Pancreas (tissue), 10 donors: ENCODE measurements at places on chromosomes 3 and 15.

DNA sequence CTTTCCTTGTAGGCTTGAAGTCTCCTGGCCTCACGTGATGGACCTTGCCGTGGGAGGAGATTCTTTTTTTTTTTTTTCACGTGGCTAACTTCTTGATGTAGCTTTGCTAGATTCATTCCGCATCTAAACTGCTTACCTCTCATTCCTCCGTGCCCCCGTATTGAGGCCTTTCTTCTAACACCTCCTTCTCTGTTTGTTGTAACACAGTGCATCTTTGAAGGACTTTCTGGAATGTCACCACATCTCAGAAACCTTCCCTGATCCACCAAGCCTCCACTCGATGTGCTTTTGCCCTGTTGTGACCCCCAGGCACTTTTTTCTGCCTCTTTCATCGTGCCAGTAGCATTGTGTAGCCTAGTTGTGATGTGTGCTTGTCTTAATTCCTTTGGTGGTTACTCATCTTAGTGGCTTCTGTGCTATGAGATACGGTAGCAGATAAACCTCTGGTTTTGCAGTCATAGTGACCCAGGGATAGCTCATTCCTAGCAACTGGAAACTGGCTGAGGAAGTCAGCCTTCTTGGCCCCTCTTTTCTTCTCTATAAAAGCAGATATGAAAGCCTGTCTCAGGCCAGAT lies 1.6 kb upstream of the BNC1 start:
- no peak for DNase-seq
- H3K4me1 ChIP-seq, result no peaks in the 10 kb centered on the region
- peaks cover 9% of the 10 kb centered on the region for H3K27me3 ChIP-seq
- H3K36me3 ChIP-seq, result no peaks in the 10 kb centered on the region
- H3K4me3 ChIP-seq, result no peak overlapping the region

- H3K36me3 ChIP-seq, result no peaks in the 10 kb centered on the region
- no peak for DNase-seq
- no peak overlapping the region for H3K4me3 ChIP-seq
- no peaks in the 10 kb centered on the region for H3K27me3 ChIP-seq
- H3K27ac ChIP-seq, result no peak overlapping the region
Observed at GRCh38 chr3:117510396-117510795, 800.8 kb downstream of the TUSC7 start.

GRCh38 chr3:57872606-57873005 lies 116.5 kb downstream of the SLMAP start:
- no peaks in the 10 kb centered on the region for H3K27me3 ChIP-seq
- peaks cover 4% of the 10 kb centered on the region for H3K36me3 ChIP-seq
- H3K27ac ChIP-seq, result no peak overlapping the region
- no peak overlapping the region for H3K4me3 ChIP-seq

DNA sequence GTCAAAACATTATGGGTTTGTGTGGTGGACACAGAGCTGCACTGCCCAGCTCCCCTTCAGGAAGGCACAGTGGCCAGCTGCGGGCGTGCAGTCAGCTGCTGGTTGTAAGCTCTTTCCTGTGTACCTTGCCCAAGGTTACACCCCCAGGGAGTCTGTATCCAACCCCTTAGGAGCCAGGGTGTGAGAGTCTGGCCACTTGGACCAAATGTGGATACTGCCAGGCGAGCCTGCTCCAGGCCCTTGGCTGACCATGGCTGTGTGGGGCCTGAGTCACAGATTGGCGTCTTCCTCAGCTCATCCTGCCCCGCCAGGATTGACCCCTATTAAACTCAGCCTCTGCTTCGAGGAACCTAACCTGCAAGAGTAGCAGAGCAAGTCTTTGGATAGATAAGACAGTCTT lies 56.9 kb downstream of the ABHD5 start:
- H3K27me3 ChIP-seq, result no peaks in the 10 kb centered on the region
- no peak overlapping the region for H3K27ac ChIP-seq
- H3K4me1 ChIP-seq, result no peaks in the 10 kb centered on the region
- no peak overlapping the region for H3K4me3 ChIP-seq
- DNase-seq, result no peak
- H3K36me3 ChIP-seq, result no peaks in the 10 kb centered on the region

- H3K27ac ChIP-seq, result no peak overlapping the region
- H3K27me3 ChIP-seq, result no peaks in the 10 kb centered on the region
- H3K4me1 ChIP-seq, result no peaks in the 10 kb centered on the region
- H3K4me3 ChIP-seq, result no peak overlapping the region
- no peak for DNase-seq
Observed at GRCh38 chr15:99929266-99929665, 196.0 kb upstream of the LYSMD4 start.

DNA sequence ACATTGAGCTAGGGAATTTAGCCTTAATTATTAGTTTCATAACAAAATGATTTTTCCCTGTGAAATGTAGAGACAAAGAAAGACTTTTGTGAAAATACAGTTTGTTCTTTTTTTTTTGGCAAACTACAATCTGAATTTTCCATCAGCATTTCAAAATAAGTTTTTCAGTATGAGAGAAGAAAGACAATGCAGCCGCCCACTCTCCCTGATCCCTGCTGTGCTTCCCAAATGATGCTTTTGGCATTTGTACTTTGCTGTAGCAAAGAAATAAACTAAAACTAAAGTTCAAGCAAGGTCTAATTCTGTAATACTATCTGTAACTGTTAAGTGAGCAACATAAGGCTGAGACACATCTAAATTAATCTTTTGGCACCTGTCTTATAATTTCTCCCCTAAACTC lies 782.2 kb downstream of the VGLL3 start:
- H3K27me3 ChIP-seq, result no peaks in the 10 kb centered on the region
- no peaks in the 10 kb centered on the region for H3K4me1 ChIP-seq
- DNase-seq, result no peak
- no peaks in the 10 kb centered on the region for H3K36me3 ChIP-seq
- no peak overlapping the region for H3K4me3 ChIP-seq
- no peak overlapping the region for H3K27ac ChIP-seq

- no peaks in the 10 kb centered on the region for H3K36me3 ChIP-seq
- H3K4me3 ChIP-seq, result no peak overlapping the region
- H3K27ac ChIP-seq, result no peak overlapping the region
- no peaks in the 10 kb centered on the region for H3K4me1 ChIP-seq
- DNase-seq, result no peak
Observed at GRCh38 chr3:110293660-110294059, 778.0 kb upstream of the NECTIN3 start.

GRCh38 chr3:103791786-103792515 lies 1357.1 kb downstream of the ZPLD1 start:
- H3K4me3 ChIP-seq, result no peak overlapping the region
- H3K27ac ChIP-seq, result no peak overlapping the region
- H3K4me1 ChIP-seq, result no peaks in the 10 kb centered on the region
- no peaks in the 10 kb centered on the region for H3K36me3 ChIP-seq
- no peaks in the 10 kb centered on the region for H3K27me3 ChIP-seq

DNA sequence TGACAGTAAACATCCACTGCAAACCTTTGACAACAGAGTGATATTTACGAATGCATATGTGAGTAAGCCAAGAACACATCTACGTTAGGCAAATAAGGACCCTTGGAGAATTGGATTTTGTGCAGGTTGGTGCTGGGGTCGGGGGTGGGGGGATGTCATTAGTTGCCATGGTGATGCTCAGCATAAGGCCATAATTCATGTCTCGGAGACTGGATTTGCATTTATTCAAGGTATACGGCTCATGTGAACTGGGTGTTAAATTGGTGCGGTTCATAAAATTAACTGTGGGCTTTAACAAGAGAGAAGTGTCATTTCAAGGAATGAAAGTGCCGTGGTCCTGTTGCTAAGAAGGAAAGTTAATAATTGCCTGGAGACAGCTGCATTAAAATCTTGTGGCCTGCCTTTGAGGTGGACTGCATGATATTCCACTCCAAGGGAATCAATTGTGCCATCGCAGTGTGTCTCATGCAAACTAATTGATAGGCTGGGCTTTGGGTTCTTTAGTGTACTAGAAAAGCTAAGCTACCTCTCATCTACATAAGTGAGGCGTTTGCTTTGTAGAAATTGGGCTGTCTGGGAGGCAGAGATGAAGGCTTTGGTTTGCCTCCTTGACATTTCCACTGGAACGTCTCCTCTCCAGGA lies 228.9 kb upstream of the FEZF2 start:
- no peak overlapping the region for H3K27ac ChIP-seq
- H3K27me3 ChIP-seq, result no peaks in the 10 kb centered on the region
- no peaks in the 10 kb centered on the region for H3K4me1 ChIP-seq
- H3K36me3 ChIP-seq, result no peaks in the 10 kb centered on the region
- no peak for DNase-seq

DNA sequence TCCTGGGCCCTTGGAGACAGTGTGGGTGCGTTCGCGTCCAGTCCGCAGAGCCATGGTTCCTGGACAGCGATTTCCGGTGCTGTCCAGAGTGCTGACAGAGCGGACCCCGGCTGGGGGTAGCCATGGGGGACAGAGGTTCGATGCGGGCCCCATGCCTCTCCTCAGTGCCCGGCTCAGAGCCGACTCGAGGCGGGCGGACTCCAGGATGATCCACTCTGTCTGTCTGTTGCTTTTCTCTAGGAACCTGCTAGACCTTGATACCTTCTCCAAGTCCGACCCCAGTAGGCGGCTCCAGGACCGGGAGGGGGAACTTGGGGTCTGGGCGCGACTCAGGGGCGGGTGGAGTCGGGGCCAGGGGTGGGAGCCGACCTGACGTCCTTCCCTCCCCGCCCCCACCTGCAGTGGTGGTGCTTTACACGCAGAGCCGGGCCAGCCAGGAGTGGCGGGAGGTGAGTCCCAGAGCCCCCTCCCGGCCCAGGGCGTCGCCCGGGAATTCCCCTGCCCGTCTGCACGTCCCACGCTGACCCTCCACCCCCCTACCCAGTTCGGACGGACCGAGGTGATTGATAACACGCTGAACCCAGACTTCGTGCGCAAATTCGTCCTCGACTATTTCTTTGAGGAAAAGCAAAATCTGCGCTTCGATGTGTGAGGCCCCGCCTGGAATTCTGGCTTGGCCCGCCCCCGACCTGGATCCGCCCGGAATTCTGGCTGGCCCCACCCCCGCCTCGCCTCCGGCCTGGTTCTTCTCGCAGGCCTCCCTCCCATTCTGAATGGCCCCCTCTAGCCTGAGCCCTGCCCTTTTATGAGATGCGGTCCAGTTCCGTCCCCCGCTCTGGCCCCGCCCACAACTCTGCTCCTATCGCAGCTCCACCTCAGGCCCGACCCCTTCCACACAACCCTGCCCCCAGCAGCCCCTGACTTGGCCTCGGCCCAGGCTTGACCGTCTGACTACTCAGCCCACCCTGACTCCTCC lies 1.0 kb downstream of the CPNE9 start:
- H3K27ac ChIP-seq, result no peak overlapping the region
- peak overlapping the region; percentile 33 for H3K4me3 ChIP-seq
- no peaks in the 10 kb centered on the region for H3K36me3 ChIP-seq
- no peaks in the 10 kb centered on the region for H3K27me3 ChIP-seq

DNA sequence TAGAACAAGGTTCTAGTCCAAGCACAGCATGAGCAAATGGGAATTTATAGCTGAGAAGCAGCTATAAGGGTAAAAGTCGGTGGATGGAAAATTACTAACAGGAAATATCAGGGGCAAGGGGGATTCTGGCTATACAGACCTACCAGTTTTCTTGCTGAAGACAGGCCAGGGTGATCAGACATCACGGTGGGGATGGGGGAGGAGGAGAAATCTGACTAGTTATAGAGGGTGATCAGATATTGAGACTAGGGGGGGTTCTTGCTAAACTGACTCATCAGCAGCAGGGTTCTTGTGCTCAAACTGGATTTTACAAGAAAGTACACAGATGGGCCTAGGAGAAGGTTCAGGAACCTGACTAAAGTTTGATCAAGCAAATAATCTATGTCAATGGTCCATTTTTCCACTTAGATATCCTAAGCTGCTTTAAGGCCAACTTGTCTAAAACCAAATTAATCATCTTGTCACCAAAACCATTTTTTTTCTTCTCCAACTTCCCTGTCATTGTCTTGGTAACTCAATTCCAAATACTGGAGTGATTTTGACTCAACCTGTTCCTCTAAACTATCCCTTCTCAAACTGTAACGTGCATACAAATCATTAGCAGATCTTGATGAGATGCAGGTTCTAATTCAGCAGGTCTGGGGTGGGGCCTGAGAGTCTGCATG lies 4.6 kb downstream of the TMEM212 start:
- no peak overlapping the region for H3K27ac ChIP-seq
- no peaks in the 10 kb centered on the region for H3K27me3 ChIP-seq
- no peaks in the 10 kb centered on the region for H3K4me1 ChIP-seq
- no peaks in the 10 kb centered on the region for H3K36me3 ChIP-seq
- no peak overlapping the region for H3K4me3 ChIP-seq

GRCh38 chr15:39497016-39497758 lies 83.7 kb upstream of the THBS1 start:
- no peaks in the 10 kb centered on the region for H3K27me3 ChIP-seq
- peaks cover 5% of the 10 kb centered on the region for H3K4me1 ChIP-seq
- no peaks in the 10 kb centered on the region for H3K36me3 ChIP-seq
- H3K27ac ChIP-seq, result no peak overlapping the region

GRCh38 chr3:185583925-185584324 lies 2.2 kb upstream of the SENP2 start:
- no peak overlapping the region for H3K4me3 ChIP-seq
- no peaks in the 10 kb centered on the region for H3K27me3 ChIP-seq
- peaks cover 9% of the 10 kb centered on the region for H3K4me1 ChIP-seq
- no peak overlapping the region for H3K27ac ChIP-seq
- H3K36me3 ChIP-seq, result no peaks in the 10 kb centered on the region
